H9 (cell line): ENCODE measurements at places on chromosomes 4 and X.

- DNase-seq: no peak
These were observed 738.4 kb downstream of the PCDH18 start for GRCh38 chr4:136793848-136794247.

DNA sequence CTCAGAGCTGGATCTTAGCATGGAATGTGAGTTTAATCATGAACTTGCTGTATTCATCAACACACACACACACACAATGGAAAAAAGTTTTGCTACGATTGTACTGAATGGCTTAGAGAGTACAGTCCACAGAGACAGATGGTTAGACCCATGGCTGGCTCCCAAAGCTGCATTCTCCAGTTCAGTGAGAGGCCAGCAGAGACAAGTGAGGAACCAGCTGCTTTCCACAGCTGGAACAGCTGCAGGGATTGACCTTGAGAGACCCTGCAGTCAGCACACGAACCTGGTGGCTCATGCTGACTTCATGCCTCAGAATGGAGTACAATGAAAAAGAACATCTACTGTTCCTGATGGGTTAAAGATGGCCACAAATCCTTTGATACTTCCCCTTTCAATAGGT, 94.5 kb downstream of the DHX15 start:
- DNase-seq: no peak

GRCh38 chrX:140180585-140180984, 215.3 kb upstream of the CXorf66 start:
- DNase-seq: no peak

DNA sequence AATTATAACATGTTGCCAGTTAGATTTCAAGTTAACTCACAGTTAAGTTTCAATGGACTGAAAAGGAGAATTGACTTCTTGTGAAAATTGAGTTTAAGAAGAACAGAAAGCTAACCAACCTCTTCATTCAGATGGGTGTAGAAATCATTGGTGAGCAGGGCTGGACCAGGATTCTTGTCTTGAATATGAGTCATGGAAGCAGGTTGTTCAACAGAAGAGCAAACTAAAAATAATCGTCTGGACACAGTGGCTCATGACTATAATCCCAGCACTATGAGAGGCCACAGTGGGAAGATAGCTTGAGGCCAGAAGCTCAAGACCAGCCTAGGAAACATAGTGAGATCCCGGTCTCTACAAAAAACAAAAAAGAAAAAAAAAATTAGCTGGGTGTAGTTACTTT, 98.2 kb downstream of the ARSJ start:
- DNase-seq: no peak

GRCh38 chr4:26893491-26893890, 32.9 kb downstream of the STIM2 start:
- DNase-seq: no peak
